Ovary (tissue), 10 donors: ENCODE measurements at places on chromosomes 7 and 10. TPM values are rescaled to one million over a fixed set of nuclear protein-coding genes. Genes with fewer than 3 reads are reported as not detected.

The DGKI gene
- total RNA-seq: 0.12 TPM

The ABCB1 gene
- 13.2 TPM for total RNA-seq

The LEP gene
- not detected for total RNA-seq

The C7orf33 gene
- not detected for total RNA-seq

The TEX47 gene
- total RNA-seq: not detected

The PNLIPRP1 gene
- not detected for total RNA-seq

The GPR26 gene
- not detected for total RNA-seq

DNA sequence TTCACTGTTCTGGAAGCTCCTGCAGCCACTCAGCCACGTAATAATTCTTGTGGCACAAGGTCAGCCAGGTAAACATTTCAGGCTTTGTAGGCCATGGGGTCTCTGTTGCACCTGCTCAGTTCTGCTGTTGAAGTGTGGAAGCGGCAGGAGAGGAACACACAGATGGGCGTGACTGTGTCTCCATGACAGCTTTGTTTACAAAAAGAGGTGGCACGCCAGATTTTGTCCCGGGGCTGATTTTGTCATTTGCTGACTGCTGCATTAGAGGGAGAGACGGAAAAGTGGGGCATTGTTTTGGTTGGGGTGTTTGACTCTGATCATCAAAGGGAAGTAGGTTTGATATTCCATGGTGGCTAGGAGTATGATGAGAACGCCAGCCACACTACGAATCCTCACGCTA is 103.1 kb downstream of the PRKAG2 start:
- DNase-seq: no peak

DNA sequence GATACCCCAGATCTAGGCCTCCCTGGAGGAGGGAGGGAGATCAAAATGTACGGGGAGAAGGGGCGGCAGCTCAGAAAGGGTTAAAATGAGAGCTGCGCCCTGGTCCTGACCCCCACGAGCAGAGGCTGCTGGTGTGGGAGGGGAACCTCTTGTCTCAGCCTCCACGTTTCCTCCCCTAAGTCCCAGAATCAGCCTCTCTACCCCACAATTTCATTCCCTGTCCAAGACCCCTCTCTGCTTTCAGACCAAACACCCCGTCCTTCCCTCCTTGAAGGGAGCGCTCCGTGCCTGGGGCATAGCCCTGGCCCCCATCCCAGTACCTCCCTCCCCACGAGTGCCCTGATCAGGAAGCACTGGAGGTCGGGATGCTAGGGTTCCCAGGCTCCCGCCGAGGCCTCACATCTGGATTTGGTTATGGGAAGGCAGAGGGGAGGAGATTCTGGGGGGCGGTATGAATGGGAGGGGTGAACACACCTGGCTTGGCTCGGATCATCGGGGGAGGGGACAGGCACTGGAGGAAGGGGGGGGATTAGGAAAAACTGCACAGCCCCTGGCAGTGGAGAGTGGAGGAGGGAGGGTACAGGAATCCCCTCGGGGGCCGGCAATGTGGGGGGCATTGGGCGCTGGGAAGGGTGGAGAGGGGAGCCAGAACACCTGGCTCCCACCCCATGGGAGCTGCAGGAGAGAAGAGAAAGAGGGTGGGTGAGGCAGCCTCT is 2.7 kb downstream of the EPHB4 start:
- DNase-seq: peak; percentile 74

DNA sequence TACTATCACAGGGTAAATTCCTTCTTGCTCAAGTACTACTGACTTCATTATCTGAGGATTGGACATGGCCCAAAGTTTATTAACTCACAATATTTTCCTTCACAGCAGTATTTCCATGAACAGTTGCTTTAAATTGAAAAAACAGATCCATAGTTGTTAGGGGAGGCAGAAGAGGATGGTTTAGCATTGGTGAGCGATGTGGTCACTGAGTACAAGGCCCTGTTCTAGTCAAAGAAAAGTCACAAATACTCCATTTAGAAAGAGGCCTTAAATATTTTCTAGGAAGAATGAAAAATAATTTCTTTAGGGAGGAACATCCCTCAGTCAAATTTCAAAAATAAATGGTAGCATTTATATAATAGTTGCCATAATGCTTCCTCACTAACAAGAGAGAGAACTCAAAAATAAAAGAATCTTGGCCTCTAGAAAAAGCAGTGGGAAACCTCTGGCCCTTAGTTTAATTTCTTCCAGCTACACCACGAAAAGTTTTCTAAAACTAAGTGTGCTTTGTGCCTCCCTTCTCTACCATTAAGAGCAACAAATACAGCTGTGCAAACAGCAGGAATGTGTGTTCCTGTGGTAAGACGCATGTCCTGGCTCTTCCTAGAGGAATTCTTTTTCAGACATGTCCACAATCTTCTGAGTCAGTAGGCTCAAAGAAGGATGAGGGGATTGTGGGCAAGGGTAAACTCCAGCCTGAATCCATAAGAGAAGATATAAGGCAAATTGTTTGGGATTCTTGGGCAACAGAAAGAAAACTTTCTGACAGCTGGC is 105.7 kb downstream of the HOXA1 start:
- DNase-seq: no peak

GRCh38 chr10:71262817-71263216 is 50.4 kb downstream of the UNC5B start:
- no peak for DNase-seq

GRCh38 chr10:98664329-98665042 is 217.8 kb upstream of the HPS1 start:
- DNase-seq: no peak

DNA sequence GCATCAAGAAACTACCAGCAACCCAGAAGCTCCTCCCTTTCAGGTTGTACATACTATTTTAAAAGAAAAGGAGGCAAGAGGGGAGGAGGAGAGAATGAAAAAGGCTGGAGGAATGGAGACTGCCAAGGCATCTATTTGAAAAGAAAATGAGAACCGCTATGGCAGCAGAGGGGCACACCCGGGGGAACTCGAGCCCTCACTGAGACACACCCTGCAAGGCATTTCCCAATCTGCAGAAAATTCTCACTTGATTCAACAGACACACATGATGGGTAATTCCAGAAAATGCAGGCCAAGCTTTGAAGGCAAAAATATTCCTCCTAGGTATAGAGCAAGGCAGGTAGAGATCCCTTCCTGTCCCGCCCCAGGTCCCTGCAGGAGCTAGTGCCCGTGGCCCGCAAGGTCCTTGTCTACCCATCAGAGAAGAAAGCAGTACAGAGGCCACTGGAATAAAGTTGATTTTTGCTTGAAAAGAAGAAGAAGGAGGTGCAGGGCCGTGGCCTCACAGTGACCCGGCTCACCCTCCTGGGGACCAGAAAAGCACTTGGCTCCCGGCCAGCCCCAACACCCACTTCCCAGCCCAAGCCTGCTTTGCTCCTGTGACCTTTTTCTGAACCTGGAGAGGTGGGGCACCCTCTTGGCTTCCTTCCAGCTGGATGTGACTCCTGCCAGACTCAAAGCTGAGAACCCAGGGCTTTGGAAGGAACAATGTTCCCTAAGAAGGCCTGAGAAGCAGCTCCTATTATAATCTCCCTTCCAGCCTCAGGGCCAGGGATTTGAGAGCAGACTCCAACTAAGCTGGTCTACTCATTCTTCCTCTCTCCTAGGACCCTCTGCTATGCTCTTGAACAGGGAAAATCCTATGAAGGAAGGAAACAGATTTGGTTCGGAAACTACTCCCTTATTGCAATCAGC is 6.2 kb upstream of the PIK3CG start:
- no peak for DNase-seq

DNA sequence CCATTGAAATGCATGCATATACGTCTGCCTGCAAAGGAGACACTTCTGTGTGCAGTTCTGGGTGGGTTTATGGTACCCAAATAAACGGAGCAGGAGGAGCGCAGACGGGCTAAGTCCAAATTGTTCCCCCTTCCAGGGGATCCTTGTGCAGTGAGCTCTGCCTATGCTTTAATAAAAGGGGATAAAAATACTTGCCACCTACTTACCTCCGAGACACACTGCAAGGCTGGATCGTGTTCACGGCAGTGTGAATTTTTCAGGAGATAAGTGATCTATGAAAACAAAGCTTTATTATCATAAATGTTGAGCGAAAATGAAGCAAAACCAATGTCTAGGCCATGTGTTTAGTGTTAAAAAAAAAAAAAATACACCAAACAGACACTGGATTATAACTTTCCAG is 308.8 kb upstream of the AOAH start:
- DNase-seq: no peak

GRCh38 chr7:82595176-82595575 is 151.6 kb upstream of the CACNA2D1 start:
- no peak for DNase-seq

GRCh38 chr7:70392877-70393435 is 739.0 kb upstream of the GALNT17 start:
- DNase-seq: no peak

DNA sequence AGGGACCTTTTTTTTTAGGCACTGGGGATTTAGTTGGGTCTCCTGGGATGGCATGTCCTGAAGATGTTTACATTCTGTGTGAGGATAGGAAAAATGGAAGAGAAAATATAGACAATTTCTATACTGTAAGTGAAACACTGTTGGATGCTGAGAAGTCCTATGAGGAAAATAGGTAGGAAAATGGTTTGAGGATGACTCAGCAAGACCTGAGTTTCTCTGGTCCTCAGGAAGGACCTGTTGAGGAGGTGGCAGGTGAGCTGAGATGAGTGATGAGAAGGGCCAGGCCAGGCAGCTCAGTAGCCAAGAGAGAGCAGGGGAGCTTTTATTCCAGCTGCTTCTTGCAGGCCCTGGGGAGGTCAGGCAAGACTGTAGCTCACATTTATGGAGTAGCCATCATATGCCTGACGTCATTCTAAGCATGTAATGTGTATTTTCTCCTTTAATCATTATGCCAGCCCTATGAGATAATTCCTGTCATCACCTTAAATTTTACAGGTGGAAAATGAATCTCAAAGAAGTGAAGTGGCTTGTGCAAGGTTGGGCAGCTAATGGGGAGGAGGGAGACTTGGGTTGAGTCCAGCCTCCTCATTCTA is 19.1 kb upstream of the LRRC18 start:
- DNase-seq: no peak

GRCh38 chr7:2259480-2259879 is 17.5 kb downstream of the NUDT1 start:
- DNase-seq: no peak

DNA sequence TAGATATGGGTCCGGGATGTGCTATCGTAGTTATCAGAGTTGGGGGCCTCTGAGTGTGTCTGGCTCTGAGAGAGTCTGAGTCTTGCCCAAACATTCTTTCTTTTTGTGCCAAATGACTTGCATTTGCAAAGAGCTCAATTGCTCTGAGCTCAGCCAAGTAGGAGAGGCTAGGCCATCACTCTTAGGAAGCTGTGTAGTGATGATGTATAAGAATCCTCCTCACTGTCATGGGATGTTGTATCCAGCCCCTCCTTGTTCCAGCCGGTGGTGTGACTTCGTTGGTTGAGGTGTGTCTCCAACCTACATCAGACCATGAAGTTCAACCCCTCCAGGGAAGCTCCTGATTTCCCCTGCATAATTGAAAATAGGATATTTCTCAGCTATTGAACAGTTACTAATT is 97.5 kb upstream of the NPS start:
- no peak for DNase-seq

DNA sequence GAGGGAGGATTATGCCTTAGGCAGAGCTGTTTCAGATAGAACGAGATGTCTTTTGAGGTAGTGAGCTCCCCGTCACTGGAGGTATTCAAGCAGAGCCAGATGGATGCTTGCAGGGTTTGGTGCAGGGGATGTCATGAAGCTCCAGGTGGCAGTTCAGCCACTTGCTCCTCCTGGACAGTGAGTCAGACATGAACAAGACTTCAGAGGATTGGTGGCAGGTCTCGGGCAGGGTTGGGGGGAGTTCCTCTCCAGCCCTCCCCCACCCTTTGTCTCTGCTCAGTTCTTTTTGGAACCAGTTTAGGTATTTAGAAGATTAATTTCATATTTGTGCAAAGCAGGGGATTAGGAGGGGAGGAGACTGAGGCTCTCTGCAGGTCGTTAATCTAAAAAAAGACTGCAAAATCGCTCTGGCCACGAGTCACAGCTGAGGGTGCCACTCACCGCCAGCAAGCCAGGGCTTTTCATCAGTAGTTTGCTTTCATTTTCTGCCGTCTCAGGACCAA is 21.5 kb upstream of the MYL10 start:
- no peak for DNase-seq

DNA sequence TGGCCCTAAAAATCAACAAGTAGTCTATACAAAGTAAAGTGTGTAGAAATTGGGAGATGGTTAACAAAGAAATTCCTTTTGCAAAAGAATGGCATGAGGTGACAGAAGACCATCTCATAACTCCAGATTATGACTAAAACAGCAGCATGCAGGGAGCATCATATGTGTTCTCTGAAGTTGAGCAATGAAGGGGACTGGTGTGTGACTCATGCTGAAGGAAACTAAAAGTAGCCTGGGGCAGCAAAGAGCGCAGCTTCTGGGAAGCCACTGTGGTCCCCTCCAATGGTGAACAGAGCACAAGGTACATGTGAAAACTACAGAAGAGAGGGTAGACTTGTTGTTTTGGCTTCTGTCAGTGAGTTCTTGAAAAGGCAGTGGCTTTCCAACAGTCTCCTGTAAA is 133.4 kb downstream of the MACC1 start:
- peak; percentile 36 for DNase-seq
